ENCODE measurements at places on chromosomes 1 and 21.

GRCh38 chr1:237972186-237972585 is 81.5 kb upstream of the ZP4 start:
- DNase-seq, result no peak

- DNase-seq, result no peak
Measured at GRCh38 chr1:44249543-44249942, 36.3 kb downstream of the DMAP1 start.

- no peak for DNase-seq
Measured at GRCh38 chr1:233651061-233651460, 37.2 kb downstream of the KCNK1 start.

DNA sequence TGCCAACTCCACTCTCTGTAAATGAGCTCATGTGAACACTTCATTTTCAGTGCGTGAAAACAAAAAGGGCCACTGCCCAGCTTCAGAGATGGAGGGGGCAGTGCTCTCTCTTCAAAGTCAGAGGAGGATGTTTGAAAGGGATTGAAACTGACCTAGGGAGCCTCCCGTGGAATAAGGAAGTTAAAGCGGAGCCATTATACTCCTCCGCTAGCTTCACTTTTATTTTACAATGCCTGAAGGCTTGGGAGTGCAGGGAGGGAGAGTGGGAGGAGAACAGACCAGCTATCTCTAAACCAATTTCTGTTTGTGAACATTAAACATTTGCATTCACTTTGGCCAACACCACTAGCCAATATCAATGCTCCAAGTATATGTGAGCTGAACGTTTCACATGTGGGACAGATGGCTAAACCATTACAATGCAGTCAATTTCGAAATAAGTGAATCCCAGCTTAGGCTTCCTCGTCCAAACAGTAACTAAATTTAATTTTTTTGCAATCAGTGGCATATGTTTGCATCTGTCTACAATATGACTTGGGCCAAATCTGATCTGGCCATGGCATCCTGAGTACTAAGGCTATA is 126.9 kb downstream of the ESRRG start:
- no peak for DNase-seq

DNA sequence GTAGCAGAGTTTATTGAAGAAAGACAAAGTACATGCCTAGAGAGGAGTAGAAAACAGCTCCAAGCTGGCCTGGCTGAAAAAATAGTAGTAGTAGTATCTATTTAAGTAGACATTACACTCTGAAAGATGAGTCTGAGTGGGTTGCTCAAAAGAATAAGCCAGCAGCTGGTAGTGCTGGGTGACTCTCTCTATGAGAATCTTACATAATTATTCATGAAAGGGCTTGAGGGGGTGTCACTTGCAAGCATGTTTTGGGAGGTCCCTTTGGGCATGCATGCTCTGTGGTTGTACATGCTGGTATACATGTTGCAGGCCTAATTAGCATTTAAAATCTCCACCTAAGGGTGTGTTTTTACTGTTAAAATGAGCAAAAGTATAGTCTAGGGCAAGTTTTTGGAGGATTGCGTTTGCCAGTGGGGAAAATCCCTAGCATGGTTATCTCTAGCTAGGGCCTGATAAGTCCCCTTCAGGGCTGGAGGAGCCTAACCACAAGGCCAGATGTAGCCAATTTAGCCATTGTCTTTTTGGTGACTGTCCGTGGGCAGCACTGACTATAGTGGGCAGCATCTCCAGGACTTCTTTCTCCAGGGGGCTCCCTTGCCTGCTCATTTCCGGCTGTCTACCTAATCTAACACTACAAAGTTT is 11.0 kb upstream of the FCGR2A start:
- DNase-seq, result no peak

DNA sequence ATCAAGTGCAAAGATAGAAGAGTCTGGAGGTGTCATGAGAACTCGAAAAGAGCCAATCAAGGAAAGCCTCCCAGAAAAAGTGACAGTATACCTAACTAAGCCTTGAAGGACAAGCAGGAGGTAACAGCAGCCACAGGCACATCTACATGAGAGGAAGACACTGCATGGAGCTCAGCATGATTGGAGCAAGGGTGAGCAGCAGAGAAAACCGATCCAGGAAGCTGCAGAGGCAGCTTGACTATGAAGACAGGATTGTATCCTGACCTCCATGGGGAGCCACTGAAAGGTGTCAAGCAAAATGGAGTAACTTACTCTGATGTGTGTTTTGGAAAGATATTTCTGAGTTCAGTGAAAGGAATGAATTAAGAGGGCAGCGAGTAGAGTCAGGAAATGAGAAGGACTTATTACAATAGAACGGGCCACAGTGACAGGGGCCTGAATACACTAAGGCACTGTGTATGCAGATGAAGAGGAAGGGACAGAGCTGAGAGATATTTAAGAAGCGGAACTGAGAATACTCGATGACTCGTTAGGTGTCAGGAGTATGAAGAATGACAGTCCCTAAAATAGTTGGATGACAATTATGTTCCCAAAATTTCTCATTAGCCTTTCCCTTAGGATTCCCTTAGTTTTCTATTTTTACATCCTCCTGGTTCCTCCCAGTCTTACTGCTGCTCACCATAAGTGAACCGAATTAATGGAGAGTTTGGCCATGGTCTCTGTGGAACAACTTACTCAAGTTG is 139.3 kb upstream of the NFIA start:
- no peak for DNase-seq

DNA sequence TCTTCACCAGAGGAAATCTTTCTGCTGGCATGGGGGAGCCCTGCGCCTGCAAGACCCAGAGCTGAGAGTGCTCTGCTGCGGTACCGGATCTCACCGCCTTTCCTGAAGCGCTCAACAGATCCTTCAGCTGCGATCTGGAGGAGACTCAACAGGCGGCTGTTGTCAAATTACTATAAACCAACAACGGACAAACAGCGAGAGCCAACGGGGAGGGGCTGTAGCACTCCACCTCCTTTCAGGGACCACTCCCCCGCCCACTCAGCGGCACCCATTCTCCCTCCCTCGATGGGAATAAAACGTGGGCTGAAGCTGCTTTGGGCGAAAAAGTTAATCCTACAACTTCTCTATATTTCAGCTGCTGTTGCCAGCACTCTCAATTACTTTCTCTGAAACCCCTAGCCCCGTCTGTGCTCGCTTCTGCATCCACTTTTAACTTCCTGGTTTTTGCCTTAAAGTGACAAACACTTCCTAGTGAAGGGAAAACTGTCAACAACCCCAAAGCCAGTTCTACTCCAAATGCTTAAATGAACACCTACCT is at the start of gene FMO5:
Gene FMO5, minus strand, starts transcription at position 147 of the 538 bp plus-strand sequence. CDS start 310 bp downstream, outside the sequence.
- DNase-seq, result peak; percentile 58

GRCh38 chr1:175297291-175297690 is 104.7 kb upstream of the KIAA0040 start:
- no peak for DNase-seq

GRCh38 chr1:8061210-8061609 is 35.1 kb upstream of the ERRFI1 start:
- peak; percentile 53 for DNase-seq

GRCh38 chr1:39639305-39640130 is at the start of gene HEYL:
HEYL (minus strand) TSS chr1:39639643; CDS start chr1:39639625, 18 bp downstream.
- peak; percentile 69 for DNase-seq

DNA sequence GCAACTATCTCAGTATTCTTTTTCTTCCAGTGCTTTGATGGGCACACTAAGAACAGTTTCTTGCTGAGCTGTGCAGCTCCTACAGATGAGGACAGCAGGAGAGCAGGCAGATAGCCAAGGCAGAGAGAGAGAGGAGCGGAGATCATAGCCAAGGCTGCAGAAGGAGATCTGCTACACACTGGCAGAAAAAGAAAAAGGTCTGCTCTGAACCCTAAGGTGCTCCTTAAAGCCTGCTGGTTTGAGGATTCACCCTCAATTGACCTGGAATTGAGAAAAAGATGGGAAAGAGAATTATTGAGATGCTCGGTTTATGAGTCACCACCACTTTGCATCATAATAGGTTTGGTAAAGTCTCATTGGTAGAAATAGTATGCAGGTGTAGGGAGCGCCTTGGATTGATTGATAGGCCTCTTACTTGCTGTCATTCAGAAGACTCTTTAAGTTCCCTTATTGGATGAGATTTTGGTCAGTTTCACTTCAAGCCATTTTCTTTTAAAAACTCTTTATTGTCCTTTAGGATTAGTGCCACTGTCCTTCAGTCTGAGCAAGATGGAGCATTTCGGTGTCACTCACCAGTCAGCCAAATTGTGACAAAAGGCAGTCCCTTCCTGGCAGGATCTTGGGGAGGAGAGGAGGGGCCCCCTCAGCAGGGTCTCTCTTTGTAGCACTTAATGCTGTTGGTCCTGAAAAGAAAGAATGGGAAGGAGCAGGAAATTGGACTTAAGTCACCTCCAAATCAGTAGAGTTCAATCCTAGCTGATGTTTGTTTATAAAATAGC is 685.0 kb downstream of the ADGRL2 start:
- no peak for DNase-seq

- peak; percentile 75 for DNase-seq
Measured at GRCh38 chr1:94648225-94649007, 106.9 kb upstream of the F3 start.

- DNase-seq, result no peak
Measured at GRCh38 chr1:217907504-217907903, 276.4 kb downstream of the SPATA17 start.

DNA sequence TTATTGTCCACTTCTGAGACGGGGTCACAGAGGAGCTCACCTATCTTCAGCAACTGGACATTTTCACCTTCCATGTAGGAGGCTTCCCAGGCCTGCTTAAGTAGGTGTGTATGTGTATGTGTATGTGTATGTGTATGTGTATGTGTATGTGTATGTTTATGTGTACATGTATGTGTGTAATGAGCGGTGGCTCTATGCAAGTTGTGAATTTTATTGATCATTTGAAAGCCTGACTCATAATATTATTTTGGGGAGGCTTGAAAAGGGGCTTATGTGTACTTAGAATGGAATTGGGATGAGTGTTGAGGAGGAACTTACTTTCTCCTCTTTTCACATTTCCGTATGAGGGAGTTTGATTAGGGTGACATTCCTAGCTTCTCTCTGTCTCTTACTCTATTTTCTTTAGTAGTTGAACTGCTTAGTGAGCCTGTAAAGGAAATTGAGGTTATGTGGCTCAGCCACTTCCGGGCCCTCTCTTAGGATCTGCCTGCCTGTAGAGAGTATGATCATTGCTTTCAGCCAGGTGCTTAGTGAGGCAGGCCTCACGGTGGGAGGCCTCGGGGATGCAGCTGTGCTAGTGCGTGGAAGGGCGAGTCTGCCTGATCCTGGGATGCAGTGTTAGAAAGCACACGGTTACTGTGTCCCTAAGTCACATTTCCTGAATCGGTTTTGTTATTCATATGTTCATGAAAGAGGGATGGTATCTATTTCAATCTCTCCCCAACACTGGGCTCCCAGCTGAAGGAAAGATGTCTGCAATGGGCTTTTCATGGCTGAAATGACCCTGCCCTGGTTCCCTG is 61.0 kb downstream of the IER5 start:
- DNase-seq, result no peak

- no peak for DNase-seq
Measured at GRCh38 chr1:175935566-175936115, 192.2 kb upstream of the TNR start.

DNA sequence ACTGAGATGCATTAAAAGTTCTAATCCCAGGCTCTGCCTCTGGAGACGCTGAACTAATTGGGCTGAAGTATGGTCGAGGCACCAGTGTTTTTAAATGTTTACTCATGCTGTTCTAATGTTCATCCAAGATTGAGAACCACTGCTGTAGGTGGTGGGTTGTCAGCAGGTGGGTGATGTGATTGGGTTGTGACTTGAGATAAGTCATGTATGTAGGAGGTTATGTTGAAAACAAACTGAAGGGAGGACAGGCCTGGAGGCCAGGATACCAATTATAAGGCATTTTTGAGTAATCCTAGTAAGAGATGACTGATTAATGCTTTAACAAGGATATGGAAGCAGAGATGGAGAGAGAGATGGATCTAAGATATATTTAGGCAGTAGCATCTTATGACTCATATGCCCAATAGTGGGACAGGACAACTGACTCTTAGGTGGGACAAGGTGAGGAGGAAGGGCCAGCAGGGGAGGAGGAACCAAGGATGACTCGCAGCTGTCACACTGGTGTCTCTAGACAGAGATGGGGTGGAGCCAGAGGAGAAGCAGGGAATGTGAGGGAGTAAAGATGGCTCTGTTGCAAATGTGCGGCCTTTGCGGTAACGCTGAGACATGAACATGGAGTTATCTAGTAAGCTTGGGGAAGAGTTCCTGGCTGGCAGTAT is 29.3 kb downstream of the RAB4A start:
- no peak for DNase-seq

- DNase-seq, result peak; percentile 76
Measured at GRCh38 chr1:37556712-37557196, at the start of gene DNALI1. DNALI1 (plus strand) TSS chr1:37556940; CDS start chr1:37556995, 55 bp downstream.

- no peak for DNase-seq
Measured at GRCh38 chr1:59804301-59804700, 10.4 kb upstream of the HOOK1 start.

DNA sequence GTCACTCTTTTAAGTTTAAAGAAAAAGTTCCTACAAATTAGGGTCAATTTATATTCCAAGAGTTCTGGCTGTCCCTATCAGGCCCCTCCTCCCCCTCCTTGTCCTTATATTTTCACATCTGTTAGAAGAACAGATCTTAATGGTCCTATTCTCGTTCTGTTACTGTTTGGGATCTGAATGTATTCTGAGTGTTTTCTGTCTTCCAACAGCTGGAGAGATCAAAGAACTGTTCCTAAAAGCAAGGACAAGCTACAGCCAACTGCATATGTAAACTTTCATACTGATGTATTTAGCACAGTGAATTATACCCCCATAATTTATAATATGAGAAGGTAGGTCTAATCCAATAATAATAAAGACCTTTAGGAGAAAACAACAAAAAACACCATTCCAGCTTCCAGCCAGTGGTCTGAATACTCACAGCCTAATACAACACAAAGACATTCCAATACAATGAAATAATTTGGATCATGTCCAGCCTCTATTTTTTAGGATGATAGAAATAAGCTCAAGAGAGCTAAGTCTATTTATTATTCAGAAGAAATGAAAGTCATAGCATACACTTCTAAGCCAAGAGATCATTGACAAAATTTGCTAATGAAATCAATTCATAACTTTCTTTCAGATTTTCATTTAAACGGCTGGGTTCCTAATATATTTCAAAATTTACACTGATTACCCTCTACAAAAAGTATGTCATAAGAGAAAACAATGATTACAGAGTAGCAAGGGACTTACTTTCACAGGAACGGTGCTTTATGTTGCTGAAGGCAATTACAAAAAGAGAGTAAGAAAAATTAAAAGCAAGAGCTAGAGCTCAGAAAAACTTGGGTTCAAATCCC is 25.3 kb downstream of the WLS start:
- DNase-seq, result no peak

- no peak for DNase-seq
Measured at GRCh38 chr1:22248746-22249145, 105.8 kb upstream of the WNT4 start.
